Hepatocyte (in vitro differentiated cells): ENCODE measurements at places on chromosomes 4 and X. TPM values are rescaled to one million over a fixed set of nuclear protein-coding genes. Genes with fewer than 3 reads are reported as not detected.

SEPTIN6 gene
- 21.3 and 25.3 TPM in 2 replicates for polyA plus RNA-seq

SCML2 gene
- 3.6 and 4.8 TPM in 2 replicates for polyA plus RNA-seq

FRYL gene
- polyA plus RNA-seq = 15.7 and 19.0 TPM in 2 replicates

LNX1 gene
- polyA plus RNA-seq = 7.3 and 8.4 TPM in 2 replicates

RBM47 gene
- 44.9 and 49.8 TPM in 2 replicates for polyA plus RNA-seq

HSFX1 gene
- 0.45 and 1.1 TPM in 2 replicates for polyA plus RNA-seq

TBC1D8B gene
- 6.4 and 9.8 TPM in 2 replicates for polyA plus RNA-seq

CLNK gene
- polyA plus RNA-seq = not detected in 2 replicates

RRH gene
- polyA plus RNA-seq = not detected in 2 replicates

IL21 gene
- polyA plus RNA-seq = not detected in 2 replicates

DNA sequence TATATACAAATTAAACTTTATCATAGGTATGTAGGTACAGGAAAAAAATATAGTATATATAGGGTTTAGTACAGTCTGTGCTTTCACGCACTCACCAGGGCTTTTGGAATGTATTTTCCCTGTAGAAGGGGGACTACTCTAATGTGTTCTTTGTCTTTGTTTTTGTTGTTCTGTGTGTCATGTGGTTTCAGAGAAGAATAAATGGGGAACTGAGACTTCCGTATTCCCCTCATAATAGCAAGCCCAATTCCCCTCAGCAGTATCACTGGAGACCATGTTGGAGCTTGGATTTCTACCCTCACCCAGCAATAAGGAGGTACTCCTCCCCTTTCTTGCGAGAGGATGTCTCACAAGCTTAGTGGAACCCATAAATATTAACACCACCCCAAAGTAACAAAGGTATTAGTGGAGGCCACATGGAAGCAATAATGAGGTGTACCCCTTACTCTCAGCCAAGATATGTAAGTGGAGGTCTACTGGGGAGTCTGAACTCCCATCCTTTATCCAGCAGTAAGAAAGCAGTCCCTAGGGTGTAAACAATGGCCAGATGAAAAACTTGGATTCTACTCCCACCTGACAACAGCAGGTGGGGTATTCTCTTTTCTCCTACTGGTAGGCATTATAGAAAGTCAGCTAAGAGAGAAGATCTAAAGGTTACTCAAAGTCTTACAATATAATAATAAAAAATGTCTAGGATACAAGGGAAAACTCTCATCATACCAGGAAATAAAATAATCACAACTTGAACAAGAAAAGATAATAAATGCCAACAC, 805.4 kb upstream of the GALNTL6 start:
- DNase-seq = no peak
- H3K27me3 ChIP-seq = no peaks in the 10 kb centered on the region
- H3K36me3 ChIP-seq = no peaks in the 10 kb centered on the region
- no peak overlapping the region for H3K4me3 ChIP-seq
- H3K4me1 ChIP-seq = no peaks in the 10 kb centered on the region

- DNase-seq = peak; percentile 67
- H3K4me1 ChIP-seq = peaks cover 5% of the 10 kb centered on the region
- no peak overlapping the region for H3K27ac ChIP-seq
- H3K27me3 ChIP-seq = no peaks in the 10 kb centered on the region
These were observed 206.3 kb downstream of the SLC7A11 start for GRCh38 chr4:138035781-138036258.

DNA sequence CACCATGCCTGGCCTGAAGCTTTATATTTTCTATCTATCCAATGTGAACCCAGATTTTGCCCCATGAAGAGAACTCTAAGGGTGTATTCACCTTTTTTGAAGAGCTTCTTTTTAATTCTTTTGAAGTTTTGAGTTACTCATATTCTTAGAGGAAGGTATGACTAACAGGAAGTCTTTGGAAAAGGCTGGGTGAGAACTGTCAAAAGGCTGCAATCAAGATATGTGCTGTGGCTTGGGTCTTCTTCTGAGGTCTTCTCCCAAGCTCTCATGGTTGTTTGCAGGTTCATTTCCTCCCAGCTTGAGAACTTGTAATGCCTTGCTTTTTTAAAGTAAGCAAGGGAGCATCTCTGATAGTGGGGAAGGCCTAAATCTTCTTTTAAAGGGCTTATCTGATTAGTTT, 3.1 kb upstream of the C4orf17 start:
- H3K4me3 ChIP-seq = no peak overlapping the region
- no peak overlapping the region for H3K27ac ChIP-seq
- DNase-seq = no peak
- no peaks in the 10 kb centered on the region for H3K4me1 ChIP-seq

GRCh38 chr4:88533088-88533790, 9.7 kb upstream of the PYURF start:
- H3K4me3 ChIP-seq = no peak overlapping the region
- no peaks in the 10 kb centered on the region for H3K36me3 ChIP-seq
- no peak for DNase-seq
- H3K27me3 ChIP-seq = no peaks in the 10 kb centered on the region
- H3K4me1 ChIP-seq = no peaks in the 10 kb centered on the region
- no peak overlapping the region for H3K27ac ChIP-seq

GRCh38 chr4:110915301-110915700, 292.4 kb upstream of the PITX2 start:
- H3K27me3 ChIP-seq = peaks cover 14% of the 10 kb centered on the region
- no peak overlapping the region for H3K4me3 ChIP-seq
- H3K27ac ChIP-seq = no peak overlapping the region

- H3K4me1 ChIP-seq = no peaks in the 10 kb centered on the region
- no peak overlapping the region for H3K27ac ChIP-seq
- H3K36me3 ChIP-seq = no peaks in the 10 kb centered on the region
- H3K27me3 ChIP-seq = no peaks in the 10 kb centered on the region
- H3K4me3 ChIP-seq = no peak overlapping the region
These were observed 11.2 kb upstream of the MORF4L2 start for GRCh38 chrX:103697687-103698086.

GRCh38 chrX:107154787-107155620, 36.4 kb upstream of the RBM41 start:
- H3K36me3 ChIP-seq = no peaks in the 10 kb centered on the region
- no peaks in the 10 kb centered on the region for H3K27me3 ChIP-seq

DNA sequence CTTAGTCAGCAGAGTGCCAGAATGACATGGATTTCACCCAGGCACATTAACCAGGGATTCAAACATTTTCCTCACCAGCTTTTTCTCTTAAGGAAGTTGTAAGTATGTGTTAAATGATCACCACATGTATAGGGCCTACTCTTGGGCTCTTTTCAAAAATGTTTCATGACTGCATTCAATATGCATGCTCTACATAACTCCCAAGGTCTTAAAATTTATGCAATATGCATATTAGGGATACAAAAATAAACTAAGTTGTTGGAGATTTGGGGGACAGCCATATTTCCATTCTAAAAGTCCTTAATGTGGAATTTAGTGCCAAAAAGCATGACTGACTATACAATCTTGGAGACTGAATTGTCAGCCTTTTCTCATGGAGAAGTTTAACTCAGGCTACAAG, 25.0 kb upstream of the TRPC5OS start:
- H3K27ac ChIP-seq = no peak overlapping the region
- no peaks in the 10 kb centered on the region for H3K4me1 ChIP-seq
- no peak overlapping the region for H3K4me3 ChIP-seq
- DNase-seq = no peak

DNA sequence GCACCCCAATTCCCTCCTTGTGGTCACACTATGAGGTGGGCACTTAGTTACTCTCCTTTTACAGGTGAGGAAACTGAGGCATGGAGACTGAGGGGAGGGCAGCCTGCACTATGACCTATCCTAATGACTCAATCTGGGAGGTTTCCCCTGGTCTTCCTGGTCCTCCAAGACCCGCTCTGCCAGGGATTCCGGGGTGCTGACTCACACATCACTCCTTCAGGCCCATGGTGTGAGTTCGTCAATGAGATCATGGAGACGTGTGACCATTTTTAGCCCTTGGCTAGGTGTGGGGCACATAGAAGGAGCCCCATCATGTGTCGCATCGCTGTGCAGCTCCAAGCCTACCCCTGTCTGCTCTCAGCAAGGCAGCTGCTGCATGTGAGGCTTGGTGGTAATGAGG, 32.4 kb upstream of the BCOR start:
- no peaks in the 10 kb centered on the region for H3K27me3 ChIP-seq
- no peaks in the 10 kb centered on the region for H3K36me3 ChIP-seq
- H3K4me1 ChIP-seq = no peaks in the 10 kb centered on the region
- no peak for DNase-seq

DNA sequence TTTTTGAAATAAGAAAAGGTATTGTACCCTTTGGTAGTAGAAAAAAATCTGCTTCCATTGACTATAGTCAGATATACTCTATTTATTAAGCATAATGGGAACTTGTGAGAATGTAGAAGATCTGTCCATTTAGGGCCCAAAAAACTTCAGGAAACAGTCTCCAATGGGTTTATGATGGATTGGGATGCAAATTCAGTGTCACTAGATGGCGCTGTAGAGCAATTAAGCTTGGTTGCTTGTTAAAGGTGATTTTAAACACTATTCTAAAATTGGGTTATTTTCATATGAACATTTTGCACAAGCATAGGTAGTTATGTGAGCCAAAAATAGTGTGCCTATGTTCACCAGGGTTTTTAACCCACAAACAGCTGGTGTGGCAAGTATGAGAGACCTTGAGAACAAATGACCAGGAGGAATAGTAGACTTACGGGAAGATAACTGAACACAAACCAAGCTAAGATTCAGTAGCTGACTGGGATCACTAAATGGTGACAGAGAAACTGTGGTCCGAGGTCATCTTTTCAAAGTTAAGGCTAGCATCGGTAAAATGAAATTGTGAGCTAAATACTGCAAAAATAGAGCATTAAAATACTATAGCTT, 80.3 kb upstream of the LSM6 start:
- H3K4me1 ChIP-seq = no peaks in the 10 kb centered on the region
- no peaks in the 10 kb centered on the region for H3K36me3 ChIP-seq
- no peak overlapping the region for H3K4me3 ChIP-seq
- peak; percentile 78 for DNase-seq
- H3K27ac ChIP-seq = no peak overlapping the region

DNA sequence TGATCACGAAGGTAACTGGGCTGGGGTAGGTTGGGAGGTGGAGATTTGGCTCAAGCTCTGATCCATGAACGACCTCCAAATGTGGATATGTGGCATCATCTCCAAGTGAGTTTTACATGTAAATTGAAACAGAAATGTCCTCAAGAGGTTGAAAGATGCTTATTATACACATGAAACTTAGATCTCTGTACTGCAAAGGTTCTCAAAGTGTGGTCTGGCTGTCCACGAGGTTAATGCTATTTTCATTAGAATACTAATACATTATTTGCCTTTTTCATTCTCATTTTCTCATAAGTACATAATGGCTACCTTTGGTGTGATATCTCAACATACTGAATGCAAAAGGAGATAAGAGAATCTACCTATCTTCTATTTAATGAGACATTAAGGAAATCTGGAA, 198.2 kb downstream of the RASL11B start:
- H3K4me3 ChIP-seq = no peak overlapping the region
- no peak overlapping the region for H3K27ac ChIP-seq
- no peaks in the 10 kb centered on the region for H3K4me1 ChIP-seq
- no peaks in the 10 kb centered on the region for H3K27me3 ChIP-seq
- no peaks in the 10 kb centered on the region for H3K36me3 ChIP-seq
- DNase-seq = no peak

- no peak overlapping the region for H3K27ac ChIP-seq
- no peak for DNase-seq
- H3K36me3 ChIP-seq = no peaks in the 10 kb centered on the region
- H3K4me3 ChIP-seq = no peak overlapping the region
- H3K4me1 ChIP-seq = no peaks in the 10 kb centered on the region
These were observed 50.7 kb downstream of the MRPL1 start for GRCh38 chr4:77913348-77913747.

DNA sequence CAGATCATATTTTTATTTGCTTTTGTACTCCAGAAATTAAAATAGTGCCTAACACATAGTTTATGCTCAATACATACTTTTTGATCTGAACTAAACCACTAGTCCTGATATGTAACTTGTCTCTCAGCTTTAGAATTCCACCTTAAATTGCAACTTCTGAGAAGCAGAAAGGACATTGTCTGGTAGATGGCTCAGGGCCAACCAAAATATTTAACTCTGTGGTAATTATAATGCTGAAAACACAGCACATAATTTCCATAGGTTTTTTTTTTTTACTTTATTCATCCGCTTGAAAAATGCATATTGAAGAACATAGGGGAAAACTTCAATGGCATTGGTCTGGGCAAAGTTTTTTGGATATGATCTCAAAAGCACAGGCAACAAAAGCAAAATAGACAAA, 59.3 kb downstream of the AREG start:
- no peak overlapping the region for H3K27ac ChIP-seq
- no peaks in the 10 kb centered on the region for H3K27me3 ChIP-seq
- no peak overlapping the region for H3K4me3 ChIP-seq
- H3K36me3 ChIP-seq = no peaks in the 10 kb centered on the region
- no peaks in the 10 kb centered on the region for H3K4me1 ChIP-seq
- DNase-seq = no peak

DNA sequence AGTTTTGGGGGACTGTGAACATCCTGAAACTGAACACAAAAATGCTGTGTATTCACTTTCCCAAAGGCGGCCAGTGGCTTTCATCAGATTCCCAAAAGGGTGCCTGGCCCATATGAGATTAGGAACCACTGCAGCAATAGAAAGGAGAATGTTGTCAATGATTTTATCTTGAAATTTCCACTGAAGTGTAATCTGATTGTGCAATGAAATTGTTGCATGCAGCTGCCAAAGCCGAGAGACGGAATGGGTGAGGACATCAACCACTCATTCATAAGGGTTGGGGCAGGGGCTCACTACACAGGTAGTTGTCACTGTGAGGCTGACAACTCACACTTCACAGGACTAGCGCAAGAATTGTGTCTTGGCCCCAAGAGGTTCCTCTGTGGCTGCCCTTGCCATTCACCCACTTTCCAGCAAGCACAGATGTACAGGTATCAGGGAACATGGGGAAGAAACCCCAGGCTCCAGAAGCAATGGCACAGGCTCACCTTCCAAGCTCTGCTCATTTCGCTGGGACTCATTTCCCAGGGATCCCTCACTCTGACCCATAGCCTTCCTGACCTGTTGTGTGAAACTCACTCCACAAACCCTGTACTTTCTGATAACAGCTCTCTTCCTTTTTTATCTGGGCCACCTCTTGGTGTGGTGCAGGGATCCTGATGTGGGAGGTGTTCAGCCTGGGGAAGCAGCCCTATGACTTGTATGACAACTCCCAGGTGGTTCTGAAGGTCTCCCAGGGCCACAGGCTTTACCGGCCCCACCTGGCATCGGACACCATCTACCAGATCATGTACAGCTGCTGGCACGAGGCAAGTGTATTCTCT, 48.8 kb downstream of the BMX start:
- DNase-seq = no peak
- H3K4me1 ChIP-seq = no peaks in the 10 kb centered on the region
- no peak overlapping the region for H3K4me3 ChIP-seq
- H3K27ac ChIP-seq = no peak overlapping the region
- H3K36me3 ChIP-seq = no peaks in the 10 kb centered on the region
- no peaks in the 10 kb centered on the region for H3K27me3 ChIP-seq

DNA sequence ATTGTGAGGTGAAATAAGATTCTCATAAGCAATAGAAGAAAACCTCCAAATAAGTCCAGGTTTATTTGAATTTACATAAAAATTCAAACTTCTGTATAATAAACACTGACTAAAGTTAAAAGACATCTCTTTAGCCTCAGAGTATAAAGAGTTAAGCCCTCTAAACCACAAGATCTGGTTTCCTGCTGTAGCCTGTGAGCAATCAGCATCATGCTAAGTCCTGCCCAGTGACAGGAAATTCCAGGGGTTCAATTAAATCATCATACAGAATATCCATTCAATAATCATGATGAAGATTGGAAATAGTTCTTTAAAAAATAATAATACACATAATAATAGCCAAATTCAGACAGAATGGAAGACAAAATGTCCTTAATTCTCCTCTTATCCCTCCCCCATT, 139.2 kb upstream of the DGKK start:
- no peak for DNase-seq
- no peak overlapping the region for H3K4me3 ChIP-seq
- H3K27ac ChIP-seq = no peak overlapping the region
- no peaks in the 10 kb centered on the region for H3K36me3 ChIP-seq
- H3K27me3 ChIP-seq = no peaks in the 10 kb centered on the region
